ENCODE measurements at places on chromosomes 6 and 20.

DNA sequence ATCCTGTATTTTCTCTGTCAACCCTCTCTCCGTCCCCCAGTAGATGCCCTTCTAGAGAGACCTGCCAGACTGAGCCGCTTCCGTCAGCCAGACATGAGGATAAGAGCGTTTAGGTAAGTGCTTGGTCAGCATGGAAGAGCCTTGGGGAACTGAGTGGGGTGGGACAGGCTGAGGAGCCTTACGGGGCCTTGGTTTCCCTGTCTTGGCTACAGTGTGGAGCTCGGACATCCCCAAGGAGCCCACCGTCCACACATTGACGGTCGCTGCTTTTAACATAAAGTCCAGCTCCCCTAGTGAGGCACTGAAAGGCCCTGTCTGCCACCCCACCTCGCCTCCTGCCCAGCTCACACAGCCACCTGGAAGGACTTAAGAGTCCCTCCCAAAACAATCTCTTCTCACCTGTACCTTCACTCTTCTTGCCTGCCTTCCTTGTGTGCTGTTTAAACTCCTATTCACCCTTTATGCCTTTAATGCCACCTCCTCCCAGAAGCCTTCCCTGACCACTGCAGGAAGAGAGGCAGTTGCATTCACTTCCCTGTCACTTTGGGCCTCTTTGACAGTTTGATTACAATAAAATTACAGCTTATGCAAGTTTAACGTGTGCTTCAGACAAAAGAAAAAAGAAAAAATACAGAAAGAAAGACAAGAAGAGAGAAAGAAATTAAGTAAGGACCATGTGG lies 42.3 kb downstream of the PDYN start:
- no peak for DNase-seq

GRCh38 chr20:58106143-58106750 lies 122.2 kb downstream of the ANKRD60 start:
- DNase-seq, result no peak

DNA sequence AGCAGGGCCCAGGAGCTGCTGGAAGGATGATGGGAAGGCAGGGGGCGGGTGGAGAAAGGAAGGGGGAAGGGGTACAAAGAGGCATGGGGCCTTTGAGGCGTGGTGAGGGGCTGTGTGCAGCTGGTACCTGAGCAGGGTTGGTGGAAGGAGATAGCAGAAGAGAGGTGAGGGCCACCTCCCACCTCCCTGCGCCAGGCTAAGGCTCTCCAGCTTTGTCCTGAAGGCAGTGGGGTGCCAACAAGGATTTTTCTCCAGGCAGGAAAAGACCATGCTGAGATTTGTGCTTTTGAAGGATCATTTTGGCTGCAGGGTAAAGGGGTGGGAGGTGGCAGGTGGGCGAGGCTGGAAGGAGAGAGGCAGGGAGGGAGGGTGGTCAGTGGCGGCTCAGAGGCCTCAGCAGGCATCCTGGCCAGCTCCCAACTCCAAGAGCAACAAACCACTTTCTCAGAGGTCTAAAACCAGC lies 40.8 kb downstream of the NOL4L start:
- DNase-seq, result no peak

- DNase-seq, result no peak
Measured at GRCh38 chr6:44305200-44305725, 7.9 kb downstream of the AARS2 start.

DNA sequence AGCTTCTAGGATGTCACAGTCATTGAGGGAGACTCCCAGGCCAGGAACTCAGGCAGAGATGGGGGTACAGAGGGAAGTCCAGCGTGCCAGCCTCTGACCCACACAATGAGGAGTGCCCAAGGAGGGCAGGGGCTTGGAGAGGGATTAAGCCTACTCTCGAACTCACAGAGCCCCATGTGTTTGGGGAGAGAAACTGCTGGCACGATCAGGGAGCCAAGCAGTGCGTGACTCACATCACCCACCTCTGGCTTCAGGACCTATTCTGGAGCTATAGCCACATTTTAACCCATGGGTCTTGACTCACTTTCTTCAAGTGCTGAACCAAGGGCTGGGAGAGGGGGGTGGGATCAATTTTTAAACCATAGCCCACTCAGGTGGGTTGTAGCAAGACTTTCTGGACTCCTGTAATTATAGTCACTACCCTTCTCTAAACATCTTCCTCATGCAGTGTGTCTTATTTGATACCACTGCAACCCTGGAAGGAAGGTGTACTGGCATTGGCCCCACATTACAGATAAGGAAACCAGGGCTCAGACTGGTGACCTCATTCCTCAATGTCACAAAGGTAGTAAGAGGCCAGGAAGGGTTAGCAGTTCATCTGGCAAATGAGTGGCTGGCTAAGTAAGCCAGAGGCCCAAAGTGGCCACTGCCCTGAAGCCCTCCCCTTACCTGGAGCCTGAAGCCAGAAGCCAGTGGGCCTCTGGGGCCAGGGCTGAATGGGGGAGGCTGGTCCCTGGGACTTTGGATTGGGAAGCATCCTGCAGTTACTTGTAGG lies 12.0 kb downstream of the FOXP4 start:
- DNase-seq, result no peak

GRCh38 chr20:21397341-21398108 lies at the start of gene NKX2-4:
Gene NKX2-4 (minus strand): TSS chr20:21397526. CDS start chr20:21397399, 127 bp downstream.
- no peak for DNase-seq

- DNase-seq, result no peak
Measured at GRCh38 chr6:132892929-132893771, 78.8 kb downstream of the RPS12 start.

DNA sequence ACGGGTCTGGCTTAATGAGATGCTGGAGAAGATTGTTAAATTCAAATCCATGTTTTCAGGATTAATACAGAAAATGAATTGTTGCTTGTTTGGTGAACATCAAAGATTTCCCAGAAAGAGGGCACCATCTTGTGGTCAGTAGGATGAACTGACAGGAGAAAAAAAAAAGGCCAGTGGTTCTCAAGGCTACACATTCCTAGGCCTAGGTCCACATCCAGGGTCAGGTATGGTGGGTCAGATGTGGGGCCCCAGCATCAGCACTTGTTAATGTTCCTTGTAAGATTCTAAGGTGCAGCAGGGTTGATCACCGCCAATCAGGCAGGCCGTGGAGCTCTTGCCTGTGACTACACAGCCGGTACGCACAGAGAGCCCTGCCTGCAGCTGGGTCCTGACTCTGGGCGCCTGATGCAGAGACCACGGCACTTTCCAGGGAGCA lies 34.0 kb upstream of the FOXO3 start:
- no peak for DNase-seq

- DNase-seq, result no peak
Measured at GRCh38 chr6:16503970-16504415, 257.3 kb downstream of the ATXN1 start.

- no peak for DNase-seq
Measured at GRCh38 chr6:136123468-136123867, 126.6 kb downstream of the MTFR2 start.

GRCh38 chr20:53088786-53089185 lies 116.6 kb downstream of the TSHZ2 start:
- no peak for DNase-seq

- DNase-seq, result peak; percentile 52
Measured at GRCh38 chr6:38638941-38639497, 710 bp downstream of the BTBD9 start.

DNA sequence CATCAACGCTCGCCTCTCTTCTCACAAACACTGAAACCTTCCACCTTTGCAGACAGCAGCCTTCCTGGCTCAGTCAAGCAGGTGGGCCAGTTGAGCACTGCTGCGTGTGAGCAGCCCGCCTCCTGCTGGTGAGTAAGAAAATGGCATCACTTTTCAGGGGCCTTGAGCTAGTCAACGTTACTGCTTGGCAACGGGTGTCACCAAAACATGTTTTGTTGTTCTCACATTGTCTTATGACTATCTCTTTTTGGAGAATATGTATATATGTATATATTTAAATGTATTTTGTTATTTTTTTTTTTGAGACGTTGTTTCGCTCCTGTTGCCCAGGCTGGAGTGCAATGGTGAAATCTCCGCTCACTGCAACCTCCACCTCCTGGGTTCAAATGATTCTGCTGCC lies 97.0 kb upstream of the AGPAT4 start:
- peak; percentile 39 for DNase-seq
